ENCODE measurements at places on chromosomes 5 and 9.

DNA sequence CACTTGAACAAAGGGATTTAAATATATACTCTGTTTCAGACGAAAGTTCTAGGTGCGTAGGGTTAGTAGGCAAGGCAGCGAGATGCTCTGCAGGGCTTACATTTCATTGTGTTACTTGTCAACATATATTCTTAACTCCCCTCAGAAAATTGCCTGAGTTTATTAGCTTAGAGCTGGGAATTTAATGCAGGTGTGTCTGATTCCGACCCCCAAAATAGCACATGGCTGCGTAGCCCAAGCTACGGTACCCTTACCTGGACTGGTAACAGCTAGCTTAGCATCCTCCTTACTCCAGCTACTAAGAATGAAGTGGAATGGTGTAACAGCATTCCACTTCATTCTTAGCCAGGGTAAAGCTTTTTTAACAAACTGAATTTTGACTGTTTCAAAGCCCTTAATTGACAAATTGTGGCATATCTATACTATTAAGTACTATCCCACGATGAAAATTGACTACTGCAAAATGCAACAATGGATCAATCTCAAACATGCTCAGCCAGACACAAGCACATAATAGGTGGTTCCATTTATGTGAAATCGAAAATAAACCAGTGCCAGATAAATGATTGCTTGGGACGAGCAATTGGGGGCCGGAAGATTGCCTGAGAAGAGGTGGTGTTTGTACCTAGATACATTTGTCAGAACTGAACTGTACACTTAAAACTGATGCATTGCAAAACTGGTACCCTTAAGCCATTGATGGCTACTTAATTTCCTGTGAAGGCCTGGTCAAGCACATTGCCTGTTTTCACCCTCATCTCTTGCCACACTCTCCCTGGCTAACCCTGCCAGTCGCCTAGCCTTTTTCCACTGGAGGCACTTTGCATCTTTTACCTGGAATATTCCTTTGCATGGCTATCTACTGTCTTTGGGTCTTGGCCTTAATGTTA lies 3.0 kb upstream of the FGF18 start:
- no peak for DNase-seq

DNA sequence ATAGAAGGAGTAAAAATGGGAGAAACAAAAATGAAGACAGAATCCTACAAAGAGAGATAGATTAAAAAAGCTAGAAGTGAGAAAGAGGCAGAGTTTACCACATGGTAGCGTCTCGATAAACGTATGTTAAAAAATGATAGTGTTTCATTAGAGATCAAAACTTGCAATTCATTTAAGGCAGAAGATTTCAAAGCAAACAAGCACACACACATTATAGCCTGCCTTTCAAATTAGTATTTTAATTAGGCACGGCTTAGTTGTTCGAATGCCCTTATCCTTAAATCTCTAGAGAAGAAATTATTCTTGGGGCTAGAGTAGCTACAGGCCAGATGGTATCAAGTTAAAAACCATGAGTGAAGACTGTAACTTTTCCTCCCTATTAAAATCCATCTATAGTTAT lies 6.0 kb downstream of the STOM start:
- DNase-seq: no peak

GRCh38 chr5:173020643-173021042 lies 35.5 kb upstream of the CREBRF start:
- DNase-seq: no peak

DNA sequence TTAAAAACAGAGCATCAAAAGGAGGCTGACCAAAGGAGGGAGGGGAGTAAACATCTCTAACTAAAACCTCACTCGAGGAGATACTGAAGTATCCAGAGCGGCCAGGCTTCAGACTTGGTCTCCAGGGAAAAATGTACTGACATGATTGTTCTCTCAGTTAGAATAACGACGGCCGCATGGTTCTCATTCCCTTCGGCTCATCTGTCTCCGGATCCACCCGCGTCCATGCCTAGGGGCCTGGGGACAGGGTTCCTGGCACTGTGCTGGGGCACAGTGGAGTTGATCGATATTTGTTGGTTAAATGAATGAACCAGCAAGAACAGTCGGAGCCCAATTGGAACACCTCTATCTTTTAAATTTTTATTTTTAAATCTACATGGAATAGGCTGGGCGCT lies 167.1 kb upstream of the PHYKPL start:
- no peak for DNase-seq

DNA sequence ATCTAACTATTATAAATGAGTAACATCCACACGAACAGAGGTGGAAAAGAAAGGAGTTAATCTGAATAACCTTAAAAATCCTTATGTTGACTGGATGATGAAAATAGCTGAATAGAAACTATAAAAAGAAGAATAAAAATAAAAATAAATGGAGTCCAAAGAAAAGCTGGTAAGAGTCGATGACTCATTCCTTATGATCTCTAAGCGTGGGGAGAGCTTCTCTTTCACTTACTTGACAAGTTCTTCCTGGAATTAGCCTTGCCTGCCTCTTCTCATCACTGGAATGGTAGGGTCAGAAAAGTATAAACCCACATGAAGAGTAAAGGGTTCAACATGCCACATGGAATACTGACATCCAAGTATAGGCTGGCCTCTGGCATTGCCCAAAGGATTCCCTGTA lies 477.0 kb upstream of the RGMB start:
- no peak for DNase-seq

- DNase-seq: no peak
These were observed 5.5 kb upstream of the CAMLG start for GRCh38 chr5:134732819-134733218.

- DNase-seq: no peak
These were observed 55.6 kb downstream of the ATPSCKMT start for GRCh38 chr5:10194083-10194482.

- peak; percentile 42 for DNase-seq
These were observed 31.6 kb upstream of the UBAC1 start for GRCh38 chr9:135992486-135993408.

GRCh38 chr5:92468295-92468694 lies 1085.2 kb upstream of the ARRDC3 start:
- DNase-seq: no peak

DNA sequence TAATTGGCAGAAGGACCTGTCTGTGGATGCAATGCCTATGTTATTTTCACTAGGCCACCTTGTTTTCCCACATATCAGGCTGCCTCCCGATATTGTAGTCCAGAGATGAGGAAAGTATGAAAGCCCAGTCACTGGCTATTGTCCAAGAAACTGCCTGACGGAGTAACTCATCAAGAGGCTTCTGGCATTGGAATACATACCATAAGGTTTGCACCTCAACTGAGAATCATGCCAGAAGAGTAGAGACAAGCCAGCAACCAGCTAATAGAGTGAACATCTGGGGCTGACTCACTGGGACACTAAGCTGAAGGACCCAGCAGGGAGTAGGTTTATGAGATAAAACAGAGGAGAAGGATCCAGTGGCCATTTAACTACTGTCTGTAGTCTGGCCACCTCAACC lies 137.2 kb upstream of the FST start:
- no peak for DNase-seq

DNA sequence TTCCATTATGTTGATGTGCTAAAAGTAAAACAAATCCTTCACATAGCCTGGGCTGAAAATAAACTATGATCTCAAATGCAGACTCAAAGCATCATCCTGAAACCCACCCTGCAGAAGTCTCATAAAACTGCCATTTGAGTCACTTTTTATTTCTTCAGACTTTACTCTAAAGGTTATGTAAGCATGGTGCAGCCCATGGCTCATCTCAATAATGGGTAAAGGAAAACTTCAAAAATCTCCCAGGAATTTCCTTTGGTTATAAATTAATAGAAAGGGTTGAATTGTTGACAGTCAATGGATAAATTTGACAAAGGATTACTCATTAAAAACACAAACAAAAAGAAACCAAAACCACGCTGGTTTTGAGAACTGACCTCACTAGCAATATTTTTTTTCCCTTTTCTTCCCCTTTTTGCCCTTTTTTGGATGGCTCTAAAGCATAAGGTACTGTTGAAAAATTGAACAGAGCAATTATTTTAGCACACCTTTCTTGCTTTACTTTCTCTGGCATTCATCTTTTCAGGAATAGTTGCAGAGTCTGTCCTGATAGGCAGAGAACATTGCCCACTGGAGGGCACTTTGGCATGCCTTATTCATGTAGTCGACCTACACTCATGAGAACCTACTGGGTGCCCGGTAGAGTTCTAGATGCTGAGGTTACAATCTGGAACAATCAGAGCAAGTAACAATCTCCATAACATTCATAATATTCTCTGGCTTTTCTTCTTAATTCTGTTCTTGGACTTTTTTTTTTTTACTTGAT lies 191.4 kb downstream of the TMEM167A start:
- DNase-seq: no peak

- peak; percentile 14 for DNase-seq
These were observed 35.2 kb upstream of the SPATA31C2 start for GRCh38 chr9:88173378-88173999.

- no peak for DNase-seq
These were observed 33.9 kb upstream of the GABBR2 start for GRCh38 chr9:98742325-98743280.

- DNase-seq: no peak
These were observed 91.7 kb downstream of the RFK start for GRCh38 chr9:76302543-76302942.

DNA sequence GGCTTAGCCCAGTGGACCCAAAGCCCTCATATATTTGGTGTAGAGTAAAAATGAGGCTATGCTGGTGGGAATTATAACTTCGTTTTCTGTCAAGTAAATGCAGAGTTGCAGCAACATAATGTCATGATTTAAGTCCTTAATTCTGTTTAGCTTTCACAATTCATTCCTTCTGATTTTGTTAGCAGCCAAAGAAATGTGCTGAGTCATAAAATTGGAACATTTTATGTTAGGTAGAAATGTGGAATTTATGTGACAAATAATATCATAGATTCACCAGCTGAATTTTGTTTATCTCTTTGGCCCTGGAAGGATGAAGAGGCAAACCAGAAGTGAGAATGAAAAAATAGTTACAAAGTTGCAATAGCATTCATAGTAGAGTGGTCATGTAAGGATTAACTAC lies 247.0 kb downstream of the TRPM3 start:
- DNase-seq: no peak

DNA sequence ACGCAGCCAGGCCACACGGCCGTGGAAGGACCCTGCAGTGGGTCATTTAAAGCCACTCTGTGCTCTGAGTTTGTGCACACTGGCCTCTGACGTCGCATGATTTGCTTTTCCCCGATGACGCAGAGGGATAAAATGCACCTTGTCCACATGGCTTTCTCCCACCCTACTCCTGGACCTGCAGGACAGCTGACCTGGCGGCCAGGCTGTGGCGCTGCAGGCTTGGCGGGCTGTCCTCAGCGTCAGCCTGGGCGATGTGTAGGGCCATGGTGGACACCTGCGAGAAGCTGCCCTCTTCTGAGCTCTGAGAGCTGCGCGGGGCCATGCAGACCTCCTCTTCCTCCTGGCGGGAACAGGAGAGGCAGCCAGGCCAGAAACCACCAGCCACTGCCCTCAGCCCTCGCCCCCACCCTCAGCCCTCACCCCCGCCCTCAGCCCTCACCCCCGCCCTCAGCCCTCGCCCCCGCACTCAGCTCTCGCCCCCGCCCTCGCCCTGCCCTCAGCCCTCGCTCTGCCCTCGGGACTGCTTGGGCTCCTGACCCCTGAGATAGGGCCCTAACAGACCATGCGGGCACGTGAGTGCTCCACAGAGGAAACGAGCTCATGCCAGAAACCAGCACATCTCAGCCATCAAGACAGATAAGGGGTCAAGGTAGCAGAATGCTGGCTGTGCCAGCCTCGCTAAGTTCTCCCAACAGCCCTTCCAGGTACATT lies 20.0 kb upstream of the SCGB3A1 start:
- no peak for DNase-seq

- DNase-seq: no peak
These were observed 115.5 kb upstream of the ACTBL2 start for GRCh38 chr5:57598097-57598496.

DNA sequence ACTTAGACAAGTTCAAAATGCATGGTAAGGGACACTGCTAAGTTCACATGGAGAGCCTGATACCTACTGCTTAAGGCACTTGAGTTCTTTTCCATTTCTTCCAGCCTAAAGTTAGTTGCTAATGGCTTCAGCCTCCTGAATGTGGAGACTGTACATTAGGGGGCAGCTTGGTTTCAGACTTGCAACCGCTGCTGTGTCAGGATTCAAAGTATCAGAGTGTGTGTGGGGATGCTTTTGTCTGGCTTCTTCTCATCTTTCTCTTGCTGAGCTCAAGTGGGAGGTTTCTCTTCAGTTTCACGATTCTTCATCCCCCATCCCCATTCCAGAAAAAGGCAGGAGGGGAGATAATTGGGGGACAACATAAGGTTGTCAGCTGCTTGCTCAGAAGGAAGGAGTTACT lies 49.4 kb downstream of the ATP10B start:
- no peak for DNase-seq

DNA sequence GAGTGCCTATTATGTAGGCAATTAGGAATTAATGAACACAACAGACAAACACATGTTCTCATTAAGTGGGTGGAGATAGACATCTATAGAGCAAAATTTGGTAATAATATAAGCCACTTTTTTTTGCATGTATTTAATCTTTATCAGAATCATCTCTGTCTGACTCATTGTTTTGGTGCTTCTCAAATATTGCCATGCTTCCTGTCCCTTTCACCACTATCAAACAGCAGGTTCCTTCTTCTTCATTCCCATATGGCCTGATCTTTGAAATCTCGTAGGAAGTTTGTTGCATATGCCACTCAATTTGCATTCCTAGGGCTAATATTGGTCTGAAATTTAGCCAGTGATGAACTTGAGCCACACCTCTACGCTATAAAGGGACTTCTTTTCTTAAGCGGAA lies 128.9 kb upstream of the SPEF2 start:
- no peak for DNase-seq

DNA sequence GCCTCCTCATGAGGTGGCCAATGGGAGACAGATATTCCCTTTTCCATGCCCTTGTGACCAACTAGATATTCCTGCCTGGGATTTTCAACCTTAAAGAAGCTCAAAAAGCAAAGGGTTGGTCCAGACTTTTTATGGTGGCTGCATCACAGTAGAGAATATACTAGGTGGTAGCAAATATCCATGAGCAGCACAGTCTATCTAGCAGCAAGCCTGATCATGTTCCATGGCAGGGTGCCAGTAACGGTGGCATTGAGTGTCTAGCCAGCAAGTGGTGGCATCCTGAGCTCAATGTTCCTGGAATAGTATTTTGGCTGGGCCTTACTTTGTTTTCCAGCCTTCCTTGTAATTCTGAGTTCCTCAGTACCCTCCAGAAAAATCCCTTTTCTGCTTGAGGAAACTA lies 25.8 kb downstream of the CDC25C start:
- no peak for DNase-seq

DNA sequence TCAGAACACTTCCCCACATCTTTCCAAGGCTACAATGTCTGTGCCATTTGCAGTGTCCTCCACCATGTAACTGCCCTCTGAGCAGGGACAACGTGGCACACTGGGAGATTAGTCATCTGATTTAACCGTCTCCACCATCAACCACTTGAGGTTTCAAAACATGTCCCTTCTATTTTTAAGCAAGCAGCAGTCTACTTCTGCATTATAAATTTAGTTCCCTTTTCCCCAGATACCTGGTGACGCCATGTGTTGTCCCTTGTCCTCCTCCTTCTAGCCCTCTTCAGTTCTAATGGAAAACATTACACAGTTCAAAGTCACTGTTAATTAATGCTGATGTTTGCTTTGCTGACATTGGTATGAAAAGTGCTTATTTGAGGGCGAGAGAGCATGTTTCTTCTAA lies 52.8 kb downstream of the ATP10B start:
- DNase-seq: no peak

GRCh38 chr5:95718203-95718602 lies 12.9 kb upstream of the RHOBTB3 start:
- DNase-seq: no peak

- no peak for DNase-seq
These were observed at the start of gene SLC1A3 for GRCh38 chr5:36606428-36607113. Gene SLC1A3, plus strand, starts transcription at chr5:36606606. Its CDS starts 1,818 bp downstream, at chr5:36608424.

GRCh38 chr5:139404484-139404840 lies 573 bp upstream of the SPATA24 start:
- no peak for DNase-seq
